Stimulated activated CD8-positive, alpha-beta memory T cell treated with anti-CD3 and anti-CD28 coated beads, Interleukin-12 subunit alpha, Interleukin-12 subunit beta, amount 100 ng/mL, for 1 hour (primary cell): ENCODE measurements at places on chromosomes 3 and 15.

DNA sequence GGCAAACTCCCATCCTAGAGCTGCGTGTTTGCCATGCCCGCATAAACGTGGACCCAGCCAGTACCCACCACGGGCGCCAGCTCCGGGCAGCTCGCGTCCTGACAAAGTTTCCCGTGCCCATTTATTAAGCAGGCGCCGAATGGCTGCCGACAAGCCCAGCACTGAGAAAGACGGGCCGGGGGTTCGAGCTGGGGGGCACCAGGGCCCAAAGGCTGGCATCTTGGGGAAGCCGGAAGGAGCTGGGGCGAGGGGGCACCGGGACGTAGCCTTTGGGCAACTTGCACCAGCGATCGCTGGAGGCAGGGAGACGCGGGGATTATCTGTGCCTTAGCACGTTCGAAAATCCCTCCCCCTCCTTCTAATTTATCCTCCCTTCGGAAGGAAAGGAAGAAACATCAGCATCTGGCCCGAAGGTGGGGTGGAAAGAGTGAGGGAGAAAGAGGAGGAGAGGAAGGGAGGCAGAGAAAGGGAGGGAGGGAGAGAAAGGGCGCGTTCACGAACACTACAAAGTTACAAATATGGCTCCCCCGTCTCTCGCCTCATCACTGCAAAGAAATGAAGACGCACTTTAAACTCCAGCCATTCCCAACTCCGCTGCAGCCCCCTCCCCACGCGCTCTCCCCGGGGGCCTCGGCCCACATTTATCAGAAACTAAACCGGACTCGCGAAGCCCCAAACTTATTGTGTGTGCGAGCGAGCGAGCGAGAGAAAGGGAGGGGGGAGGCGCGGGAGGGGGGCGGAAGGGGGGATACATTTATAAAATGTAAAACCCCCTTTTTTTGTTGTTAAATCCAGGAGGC lies 1.0 kb downstream of the ANP32A start:
- no peak for DNase-seq

DNA sequence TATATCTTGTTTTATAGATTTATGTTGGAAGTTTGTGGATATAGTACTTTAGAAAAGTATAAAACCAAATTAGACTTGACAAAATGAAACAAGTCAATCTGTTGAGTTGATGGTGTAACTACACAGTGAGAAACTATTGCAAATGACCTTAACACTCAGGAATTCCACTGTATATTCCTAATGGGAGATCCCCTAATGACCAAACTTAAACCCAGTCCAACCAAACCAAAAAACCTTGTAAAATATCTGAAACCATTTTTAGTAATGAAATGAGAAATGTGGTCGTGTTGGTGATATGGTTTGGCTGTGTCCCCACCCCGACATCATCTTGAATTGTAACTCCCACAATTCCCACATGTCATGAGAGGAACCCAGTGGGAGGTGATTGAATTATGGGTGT lies 31.9 kb upstream of the ATP13A3 start:
- DNase-seq, result no peak

DNA sequence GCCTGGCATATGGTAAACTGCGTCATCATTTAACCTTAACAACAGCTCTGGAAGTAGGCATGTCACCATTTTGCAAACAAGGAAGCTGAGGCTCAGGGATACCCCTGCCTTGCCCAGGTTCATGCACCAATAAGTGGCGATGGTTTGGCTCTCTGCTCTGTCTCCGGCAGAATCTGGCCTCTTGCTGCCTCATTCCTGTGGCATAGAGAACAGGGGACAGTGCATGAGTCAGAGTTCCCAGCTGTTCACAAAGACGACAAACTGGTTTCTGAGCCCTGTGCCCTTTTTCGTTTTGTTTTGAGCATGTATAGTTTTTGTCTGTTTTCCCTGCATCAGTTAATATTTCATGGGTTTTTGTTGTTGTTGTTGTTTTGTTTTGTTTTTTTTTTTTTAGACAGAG lies 236.8 kb downstream of the OPA1 start:
- no peak for DNase-seq

GRCh38 chr3:188911026-188911850 lies 260.5 kb upstream of the TPRG1 start:
- no peak for DNase-seq

GRCh38 chr3:25897019-25897418 lies 107.1 kb downstream of the OXSM start:
- DNase-seq, result no peak

GRCh38 chr3:188497021-188497420 lies 343.1 kb downstream of the LPP start:
- no peak for DNase-seq
